Stimulated activated CD4-positive, alpha-beta T cell treated with anti-CD3 and anti-CD28 coated beads, Interleukin-4, amount 100 ng/mL, for 1 hour (primary cell): ENCODE measurements at places on chromosomes 6 and 20.

DNA sequence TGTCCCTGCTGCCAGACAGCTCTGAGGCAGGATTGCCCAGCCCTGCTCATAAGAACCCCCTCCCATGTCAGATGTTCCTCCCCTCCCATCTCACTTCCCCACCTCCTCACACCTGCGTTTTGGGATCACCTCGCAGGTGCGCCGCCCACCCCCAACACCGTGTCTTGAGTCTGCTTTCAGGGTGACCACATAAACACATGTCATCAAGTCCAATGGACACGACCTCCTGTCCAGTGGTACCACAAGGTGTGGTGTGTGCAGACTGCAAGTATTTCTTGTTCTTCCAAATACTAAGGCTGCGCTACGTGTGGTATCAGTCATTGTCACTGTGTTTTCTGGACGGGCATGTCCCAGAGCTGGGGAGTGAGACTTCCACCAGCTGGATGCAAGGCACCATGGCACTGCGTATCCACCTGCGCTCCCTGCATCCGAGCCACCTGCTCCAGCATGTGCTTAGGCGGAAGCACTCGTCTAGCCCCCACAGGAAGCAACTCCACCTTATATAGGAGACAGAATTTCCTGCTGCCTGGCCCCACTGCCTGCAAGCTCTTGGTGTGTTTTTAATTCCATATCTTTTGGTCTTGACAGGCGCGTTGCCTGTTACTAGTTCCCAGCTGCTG, 119.7 kb upstream of the NXT1 start:
- no peak for DNase-seq

GRCh38 chr20:9600562-9600961, 86.2 kb downstream of the LAMP5 start:
- no peak for DNase-seq

DNA sequence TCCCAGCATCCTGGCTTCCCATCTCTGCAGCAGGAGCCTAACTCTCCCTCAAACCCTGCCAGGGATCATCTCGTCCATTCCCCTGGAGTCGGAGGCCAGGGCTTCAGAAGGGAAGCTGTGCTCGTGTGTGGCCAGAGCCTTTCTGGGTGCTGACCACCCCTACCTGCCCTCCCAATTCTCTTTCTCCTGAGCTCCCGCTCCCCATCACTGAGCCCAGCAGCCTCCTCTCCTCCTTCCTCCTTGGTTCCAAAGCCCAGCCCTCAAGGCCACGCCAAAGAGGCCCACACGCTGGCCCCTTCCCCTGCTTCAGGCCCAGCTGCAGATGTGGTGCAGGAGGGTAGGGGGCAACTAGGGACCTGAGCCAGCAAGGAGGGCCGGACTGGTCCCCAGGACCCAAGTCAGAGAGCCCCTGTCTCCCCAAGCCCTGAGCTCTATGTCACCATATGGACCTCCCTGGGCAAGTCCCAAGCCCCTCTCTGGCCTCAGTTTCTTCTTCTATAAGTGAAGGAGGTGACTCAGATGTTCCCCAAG, 1.3 kb downstream of the FAM83C start:
- no peak for DNase-seq

GRCh38 chr6:15299430-15300131, 53.7 kb downstream of the JARID2 start:
- DNase-seq = no peak

DNA sequence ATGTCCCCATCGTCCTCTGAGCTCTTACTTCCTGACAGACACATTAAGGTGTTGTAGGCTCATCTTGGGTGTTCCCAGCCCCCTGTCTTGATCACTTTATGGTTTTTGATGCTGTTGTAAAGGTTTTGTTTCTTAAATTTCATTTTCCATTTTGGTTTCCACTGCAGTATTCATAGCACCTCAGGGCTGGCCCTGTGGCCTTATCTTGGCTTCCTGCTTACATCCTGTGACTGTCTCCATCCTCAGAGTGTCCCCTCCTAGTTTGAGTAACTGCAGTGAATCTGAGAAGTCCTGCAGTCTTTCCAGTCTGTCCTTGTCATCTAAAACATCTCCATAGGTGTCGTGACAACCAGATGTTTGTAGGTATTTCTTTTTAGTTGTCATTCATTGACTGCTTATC, 50.9 kb downstream of the JARID2 start:
- no peak for DNase-seq

- DNase-seq = no peak
These were observed 143.7 kb upstream of the ATXN1 start for GRCh38 chr6:16904957-16905356.

DNA sequence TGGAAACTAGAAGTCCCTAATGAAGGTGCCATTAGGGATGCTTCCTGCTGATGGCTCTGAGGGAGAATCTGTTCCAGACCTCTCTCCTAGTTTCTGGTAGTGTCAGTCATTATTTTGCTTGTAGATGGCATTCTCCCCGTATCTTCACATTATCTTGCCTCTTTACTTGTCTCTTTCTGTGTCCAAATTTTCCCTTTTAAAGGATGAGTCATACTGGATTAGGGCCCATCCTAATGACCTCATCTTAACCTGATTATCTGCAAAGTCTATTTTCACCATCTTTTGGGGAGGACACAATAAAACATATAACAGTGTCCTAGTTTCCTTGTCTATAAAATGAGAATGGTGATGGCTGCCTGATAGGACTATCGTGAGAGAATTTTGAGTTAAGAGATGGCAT, 27.3 kb downstream of the ZNF391 start:
- DNase-seq = no peak

- DNase-seq = no peak
These were observed 113.1 kb downstream of the C6orf58 start for GRCh38 chr6:127690092-127690491.

DNA sequence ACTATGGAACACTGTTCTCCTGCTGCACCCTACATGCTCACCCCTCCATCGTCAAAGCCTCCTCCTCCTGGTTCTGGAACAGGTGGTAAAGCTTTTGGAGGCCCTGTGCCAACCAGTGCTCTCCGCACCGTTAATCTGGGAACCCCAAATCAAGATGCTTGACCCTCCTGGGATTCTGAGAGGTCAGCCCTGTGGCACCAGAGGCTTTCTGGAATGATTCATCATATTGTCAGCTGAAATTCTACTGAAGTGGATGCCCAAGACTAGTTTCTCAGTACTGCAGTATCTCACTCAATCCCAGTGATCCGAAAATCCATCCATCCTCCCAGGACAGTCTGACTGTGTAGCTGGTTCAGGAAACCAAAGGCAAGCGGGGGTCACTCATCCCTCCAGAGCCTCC, 92.7 kb downstream of the TRERF1 start:
- no peak for DNase-seq

DNA sequence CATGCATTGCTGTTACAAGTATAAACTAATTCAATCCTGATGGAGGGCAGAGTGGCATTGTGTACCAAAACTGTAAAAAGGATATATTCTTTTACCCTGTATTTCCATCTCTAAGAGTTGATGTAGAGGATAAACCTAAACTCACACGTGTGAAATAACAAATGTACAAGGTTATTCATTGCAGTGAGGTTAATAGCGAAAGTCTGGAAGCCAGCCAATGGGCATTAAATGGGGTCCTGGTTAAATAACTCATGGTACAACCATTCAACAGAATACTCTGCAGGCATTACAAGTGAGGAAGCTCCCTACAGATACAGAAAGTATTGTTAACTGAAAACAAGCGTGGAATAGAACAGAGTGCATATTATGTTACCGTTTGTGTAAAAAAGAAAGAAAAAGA, 56.9 kb downstream of the BCAS1 start:
- DNase-seq = no peak

GRCh38 chr20:8050157-8050837, 30.7 kb upstream of the TMX4 start:
- DNase-seq = no peak

DNA sequence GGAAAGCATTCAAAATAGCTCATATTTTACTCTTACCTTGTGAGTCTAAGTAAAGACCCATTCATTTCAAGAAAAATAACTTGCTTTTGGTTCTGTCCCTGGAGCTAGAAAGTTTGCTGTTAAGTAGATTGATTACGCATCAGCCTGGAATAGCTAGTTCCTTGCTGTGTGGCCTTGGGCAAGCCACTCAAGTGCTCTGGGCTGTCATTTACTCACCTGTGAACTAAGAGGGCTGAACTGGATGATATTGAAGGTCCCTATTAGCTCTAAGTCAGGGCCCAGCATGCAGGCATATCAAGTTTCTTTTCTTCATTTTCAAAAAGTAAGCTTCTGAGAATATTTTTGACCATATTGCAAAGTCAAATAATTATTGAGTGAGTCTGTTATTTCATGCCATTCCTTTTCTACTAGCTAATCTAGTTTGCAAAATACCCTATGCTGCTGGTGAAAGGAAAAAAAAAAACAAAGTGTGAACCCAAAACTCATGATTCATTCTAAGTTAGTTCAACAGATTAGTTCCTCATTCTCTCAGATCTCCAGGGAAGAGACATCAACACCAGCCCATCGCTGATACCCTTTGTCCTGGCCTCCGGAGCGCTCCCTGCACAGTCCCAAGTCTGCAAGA, 106.5 kb upstream of the GMDS start:
- no peak for DNase-seq

- no peak for DNase-seq
These were observed 57.4 kb upstream of the CCDC167 start for GRCh38 chr6:37556881-37557644.

- no peak for DNase-seq
These were observed 19.6 kb downstream of the NKX2-4 start for GRCh38 chr20:21377701-21378100.

- no peak for DNase-seq
These were observed 732.1 kb downstream of the EPHA7 start for GRCh38 chr6:92687278-92687677.

- no peak for DNase-seq
These were observed 69.4 kb downstream of the BMP2 start for GRCh38 chr20:6836821-6837374.

GRCh38 chr6:71157345-71157744, 131.3 kb upstream of the OGFRL1 start:
- DNase-seq = no peak

DNA sequence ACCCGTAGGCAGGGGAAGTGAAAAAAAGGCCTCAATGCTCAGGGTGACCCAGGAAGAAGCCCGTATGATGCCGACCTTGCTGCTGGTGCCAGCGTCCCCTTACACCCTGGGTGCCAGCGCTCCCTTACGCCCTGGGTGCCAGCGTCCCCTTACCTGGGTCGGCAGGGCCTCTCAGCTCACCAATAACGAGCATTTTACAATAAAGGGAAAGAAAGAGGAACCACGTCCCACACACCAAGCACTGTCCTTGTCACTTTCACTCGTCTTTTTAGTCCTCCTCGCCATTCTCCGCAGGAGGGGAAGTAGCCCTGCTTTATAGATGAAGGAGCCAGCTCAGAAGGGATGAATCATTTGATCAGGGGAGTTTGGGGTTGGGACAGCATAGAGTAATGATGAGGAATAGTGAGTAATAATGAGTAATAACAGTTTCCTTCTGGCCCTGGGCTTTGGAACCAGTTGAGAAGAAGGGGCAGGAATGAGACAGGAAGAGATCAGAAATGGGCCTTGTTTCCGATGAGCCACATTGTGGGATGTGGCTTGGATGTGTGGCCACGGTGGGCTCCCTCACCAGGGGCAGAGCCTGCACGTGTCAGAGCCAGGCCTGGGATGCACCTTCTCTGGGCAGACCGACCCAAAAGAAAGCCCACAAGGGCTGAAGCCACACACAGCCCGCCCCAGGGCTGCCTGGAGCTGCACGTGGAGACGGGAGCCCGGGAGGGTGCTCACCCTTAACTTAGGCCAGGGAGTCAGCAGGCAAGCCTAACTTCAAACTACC, 75.7 kb downstream of the SYNJ2 start:
- DNase-seq = no peak

GRCh38 chr6:6942831-6943230, 164.9 kb upstream of the RREB1 start:
- no peak for DNase-seq

GRCh38 chr6:69392745-69393144, 404.1 kb downstream of the LMBRD1 start:
- no peak for DNase-seq
